ENCODE measurements at places on chromosomes 13 and 19.
A peak's percentile ranks its signal among the peaks of the same experiment; 100 is the strongest.

- peak; percentile 21 for DNase-seq
These were observed 44.2 kb downstream of the EDNRB start for GRCh38 chr13:77874406-77874805.

DNA sequence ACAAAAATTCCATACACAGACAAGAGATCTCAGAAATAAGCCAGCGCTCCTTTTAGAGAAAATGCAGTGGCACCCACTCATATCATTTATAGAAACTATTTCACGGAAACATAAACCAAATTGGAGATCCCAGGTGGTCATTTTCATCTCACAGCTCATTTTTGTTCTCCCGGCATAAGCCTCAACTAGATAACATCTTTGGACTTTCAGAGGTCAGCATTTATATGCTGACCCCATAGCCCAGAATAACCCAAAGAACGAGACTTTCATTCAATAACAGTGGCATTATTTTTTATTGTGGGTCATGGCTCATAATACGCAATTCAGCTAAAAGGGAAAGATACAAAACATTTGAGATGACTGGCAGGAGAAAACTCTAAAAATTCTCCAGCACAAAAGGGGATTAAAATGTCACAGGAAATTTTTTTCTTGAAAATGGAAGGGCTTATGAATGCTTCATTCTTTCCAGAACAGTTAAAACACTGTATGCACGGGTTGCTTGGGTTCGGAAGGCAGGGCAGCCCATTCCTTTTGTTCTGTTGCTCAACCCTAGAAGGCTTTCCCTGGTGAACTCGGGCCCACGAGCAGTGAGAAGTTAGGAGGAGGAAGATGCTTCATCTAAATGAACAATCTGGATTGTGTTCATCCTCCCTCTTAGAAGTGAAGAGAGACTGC lies 24.0 kb downstream of the STARD13 start:
- DNase-seq: no peak

DNA sequence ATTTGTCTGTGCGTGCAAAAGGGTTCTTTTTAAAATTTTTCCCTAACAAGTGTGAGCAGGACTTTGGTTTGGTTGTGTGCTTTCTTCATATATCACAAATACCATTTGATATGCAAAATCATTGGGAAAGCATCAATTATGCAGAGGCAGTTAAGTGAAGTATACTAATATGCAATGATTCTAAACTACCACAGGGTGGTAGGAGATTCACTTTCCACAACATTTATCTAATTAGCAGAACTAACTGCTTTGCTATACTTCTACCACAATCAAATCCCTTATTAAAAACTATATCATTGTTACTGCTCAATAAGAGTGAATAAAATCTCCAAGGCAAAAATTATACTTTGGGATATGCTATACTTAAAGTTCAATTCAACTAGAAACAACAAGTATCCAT lies 2738.9 kb upstream of the PCDH20 start:
- DNase-seq: peak; percentile 50

- DNase-seq: no peak
These were observed 16.4 kb downstream of the SLC27A1 start for GRCh38 chr19:17486545-17487240.

DNA sequence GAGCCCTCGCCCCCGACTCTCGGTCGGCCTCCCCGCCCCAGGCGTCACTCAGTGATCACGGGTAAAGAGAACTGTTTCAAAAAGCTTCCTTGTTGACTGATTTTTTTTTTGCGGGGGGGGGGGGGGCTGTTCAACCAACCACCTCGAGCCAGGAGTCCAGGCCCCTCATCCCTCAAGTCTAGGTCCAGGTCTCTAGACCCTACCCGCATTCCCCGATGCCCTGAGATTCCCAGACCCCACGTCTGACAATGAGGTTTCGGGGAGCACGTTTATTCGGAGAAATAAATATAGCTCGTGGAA lies 4.3 kb downstream of the HRC start:
- DNase-seq: no peak

DNA sequence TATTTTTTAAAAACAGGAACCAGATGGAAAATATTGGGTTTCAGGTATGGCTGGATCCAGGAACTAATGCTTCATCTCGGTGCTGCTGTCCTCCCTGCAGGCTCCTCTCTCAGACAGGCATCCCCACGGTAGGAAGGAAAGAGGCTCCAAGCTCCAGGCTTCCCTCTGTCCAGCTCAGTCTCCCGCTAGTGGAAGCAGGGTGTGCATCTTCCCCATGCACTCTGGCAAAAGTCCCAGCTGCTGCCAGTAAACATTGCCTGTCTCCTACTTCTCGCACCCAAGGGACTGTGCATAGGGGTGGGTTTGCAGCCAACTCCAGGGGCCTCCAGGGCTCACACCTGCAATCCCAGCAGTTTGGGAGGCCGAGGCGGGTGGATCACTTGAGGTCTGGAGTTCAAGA lies 29.2 kb downstream of the IL12RB1 start:
- DNase-seq: no peak

GRCh38 chr13:85529218-85529594 lies 270.0 kb downstream of the SLITRK6 start:
- peak; percentile 34 for DNase-seq

DNA sequence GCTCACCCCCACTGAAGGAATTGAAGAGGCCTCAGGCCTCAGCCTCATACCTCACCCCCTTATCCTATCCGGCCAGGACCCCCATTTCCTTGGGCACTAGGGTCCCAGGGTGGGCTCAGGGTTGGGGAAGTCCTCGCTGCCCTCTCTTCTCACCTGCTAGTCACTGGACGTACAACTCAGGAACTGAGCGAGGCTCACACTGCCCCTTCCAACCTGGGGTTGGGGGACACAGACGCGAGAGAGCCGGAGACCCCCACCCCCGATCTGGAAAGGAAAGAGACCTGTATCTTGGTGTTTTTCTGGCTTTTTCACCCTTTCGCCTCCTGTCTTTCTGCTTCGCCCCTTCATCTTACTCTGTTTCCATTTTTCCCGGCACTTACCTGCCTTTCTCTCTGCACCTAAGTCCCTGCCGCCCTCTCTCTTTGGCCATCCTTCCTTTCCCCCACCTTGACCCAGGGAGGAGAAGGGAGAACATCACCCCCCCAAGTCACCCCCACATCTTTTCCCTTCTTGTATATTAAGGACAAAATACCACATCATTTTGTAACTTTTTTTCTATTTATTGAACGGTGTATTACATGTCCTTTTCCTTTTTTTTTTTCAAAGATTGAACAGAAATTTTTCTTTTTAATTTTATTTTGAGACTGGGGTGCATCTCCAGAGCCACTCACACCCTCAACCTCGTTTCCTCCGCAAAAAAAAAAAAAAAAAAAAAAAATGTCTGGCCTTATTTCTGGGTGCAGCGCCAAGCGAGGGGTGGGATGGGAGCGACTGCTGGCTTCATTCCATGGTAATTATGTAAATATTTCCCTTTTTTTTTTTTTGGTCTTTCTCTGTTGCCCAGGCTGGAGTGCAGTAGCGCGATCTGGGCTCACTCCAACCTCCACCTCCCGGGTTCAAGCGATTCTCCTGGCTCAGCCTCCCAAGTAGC lies 36.6 kb downstream of the ZSWIM4 start:
- no peak for DNase-seq

GRCh38 chr19:19119325-19120237 lies 18.7 kb downstream of the TMEM161A start:
- no peak for DNase-seq

DNA sequence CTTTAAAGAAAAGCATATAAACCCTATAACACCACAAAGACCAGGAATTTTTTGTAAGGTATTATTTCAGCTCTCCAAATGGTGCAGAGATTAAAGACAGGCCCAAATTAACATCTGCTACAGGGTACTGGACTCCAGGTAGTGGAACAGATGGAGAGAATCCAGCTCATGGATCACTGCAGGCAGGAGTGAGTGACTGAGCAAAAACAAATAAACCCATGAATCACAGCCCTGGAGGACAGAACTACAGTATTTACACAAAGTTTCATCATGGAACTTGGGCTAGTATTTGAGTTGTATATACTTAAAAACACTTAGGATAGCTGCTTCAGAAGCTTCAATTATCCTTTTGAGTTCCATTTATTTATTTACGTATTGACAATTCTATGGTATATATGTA lies 132.8 kb upstream of the SPRY2 start:
- peak; percentile 79 for DNase-seq

DNA sequence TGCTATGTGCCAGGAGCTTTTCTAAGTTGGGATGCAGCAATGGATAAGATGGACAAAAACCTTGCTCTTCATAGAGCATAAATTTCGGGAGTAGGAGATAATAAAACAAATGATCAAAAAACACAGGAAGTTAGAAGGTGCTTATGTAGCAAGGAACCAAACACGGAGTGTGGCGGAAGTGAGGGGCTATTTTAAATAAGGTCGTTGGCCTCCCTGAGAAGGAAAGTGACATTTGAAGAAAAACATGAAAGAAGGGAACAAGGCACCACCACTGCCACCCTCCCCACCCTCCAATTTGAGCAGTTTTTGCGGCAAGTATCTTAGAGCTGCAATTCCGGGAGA lies 3.2 kb upstream of the GSX1 start:
- no peak for DNase-seq

- DNase-seq: no peak
These were observed 169.3 kb downstream of the COL4A1 start for GRCh38 chr13:110137680-110138009.

DNA sequence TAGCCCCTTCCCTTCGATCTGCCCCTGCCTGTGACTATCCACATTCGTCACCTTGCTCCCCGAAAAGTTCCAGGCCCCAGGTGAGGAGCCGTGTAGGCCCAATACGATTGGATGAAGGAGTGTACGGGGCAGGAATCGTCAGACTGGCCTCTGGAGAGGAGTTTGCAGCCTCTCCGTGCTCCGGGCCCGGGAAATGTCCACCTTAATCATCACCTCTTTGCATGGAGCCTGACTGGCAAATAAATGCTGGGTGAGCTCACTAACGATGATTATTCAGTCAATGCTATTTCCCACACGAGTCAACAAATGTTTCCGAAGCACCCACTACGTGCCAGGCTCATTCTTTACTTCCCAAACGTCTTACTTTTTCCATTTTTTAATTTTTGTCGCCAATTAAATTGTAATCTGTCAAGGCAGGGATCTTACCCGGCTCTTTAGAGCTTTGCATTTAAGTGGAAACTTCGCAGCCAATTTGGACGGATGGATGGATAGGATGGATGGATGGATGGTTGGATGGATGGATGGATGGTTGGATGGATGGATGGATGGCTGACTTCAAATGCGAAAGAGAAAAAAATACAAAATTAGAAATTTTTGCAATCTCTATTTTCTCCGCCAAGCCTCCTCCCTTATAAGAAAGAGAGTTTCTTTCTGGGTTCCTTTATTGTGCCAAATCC lies 45.8 kb downstream of the TGDS start:
- peak; percentile 41 for DNase-seq

DNA sequence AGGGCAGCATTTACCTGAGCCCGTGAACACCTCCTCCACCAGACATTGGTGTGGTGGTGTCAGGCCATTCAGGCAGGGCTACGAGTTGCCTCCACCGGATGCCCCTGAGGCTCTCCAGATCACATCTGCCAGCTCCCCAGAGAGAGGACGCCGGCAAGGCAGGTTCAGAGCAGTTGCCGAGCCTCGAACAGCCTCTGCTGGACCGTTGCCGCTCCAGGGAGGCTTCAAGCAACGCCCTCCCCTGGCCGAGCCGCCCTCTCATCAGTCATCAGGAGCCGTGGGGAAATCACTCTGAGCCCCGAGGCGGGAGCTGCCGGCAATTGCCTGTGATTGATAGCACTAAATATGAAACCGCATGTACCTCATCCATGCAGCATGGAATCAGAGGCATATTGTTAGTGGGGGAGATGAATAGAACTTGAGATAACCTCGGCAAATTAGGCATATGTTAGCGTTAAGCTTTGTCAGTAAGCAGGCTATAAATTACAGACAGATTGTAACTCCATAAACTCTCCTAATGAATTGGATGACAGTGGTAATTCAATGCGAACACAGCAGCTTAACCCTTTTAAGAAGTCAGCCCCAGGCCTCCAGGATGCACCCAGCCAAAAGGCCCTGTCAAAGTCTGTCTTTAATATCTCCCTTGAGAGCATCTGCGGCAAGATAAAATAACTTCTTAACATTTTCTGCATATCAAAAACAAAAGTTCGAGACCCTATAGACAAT lies 29.8 kb upstream of the SPACA7 start:
- peak; percentile 1 for DNase-seq

- peak; percentile 46 for DNase-seq
These were observed 792 bp upstream of the LENG8 start for GRCh38 chr19:54448040-54448773.

GRCh38 chr19:55095260-55096060 lies 19.8 kb downstream of the EPS8L1 start:
- DNase-seq: no peak

- no peak for DNase-seq
These were observed 4.0 kb downstream of the LENG9 start for GRCh38 chr19:54459282-54460229.

- DNase-seq: no peak
These were observed 9.0 kb upstream of the ACTN4 start for GRCh38 chr19:38638461-38638860.

DNA sequence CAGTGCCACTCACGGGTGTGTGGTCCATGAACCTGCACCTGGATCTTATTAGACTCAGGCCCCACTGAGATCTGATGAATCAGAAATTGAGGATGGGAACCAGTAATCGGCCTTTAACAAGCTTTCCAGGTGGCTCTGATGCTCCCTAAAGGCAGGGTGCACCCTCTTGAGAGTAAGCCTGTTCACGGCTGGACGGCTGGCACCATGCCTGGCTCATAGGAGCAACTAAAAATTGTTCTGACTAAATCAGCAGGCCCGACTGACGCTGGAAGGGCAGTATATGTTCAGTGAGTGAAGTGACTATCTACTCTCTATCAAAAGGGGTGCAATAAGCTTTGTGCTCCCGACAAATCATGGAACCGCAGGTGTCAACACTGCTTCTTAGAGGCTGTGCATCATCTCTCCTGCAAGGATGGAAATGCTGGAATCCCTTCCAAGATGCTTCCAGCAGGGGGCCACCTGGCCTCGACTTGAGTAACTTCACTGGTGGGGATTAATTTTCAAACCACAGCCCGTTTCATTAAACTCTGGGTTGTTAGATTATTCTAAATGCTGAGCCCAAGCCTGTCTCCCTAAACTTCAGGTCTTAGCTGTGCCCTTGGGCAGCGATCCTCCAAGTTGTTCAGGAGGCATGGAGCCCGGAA lies 28.4 kb downstream of the TMTC4 start:
- DNase-seq: peak; percentile 36

GRCh38 chr13:66469745-66470144 lies 760.4 kb downstream of the PCDH9 start:
- no peak for DNase-seq

GRCh38 chr19:46376241-46377153 lies 29.6 kb downstream of the PPP5C start:
- no peak for DNase-seq

DNA sequence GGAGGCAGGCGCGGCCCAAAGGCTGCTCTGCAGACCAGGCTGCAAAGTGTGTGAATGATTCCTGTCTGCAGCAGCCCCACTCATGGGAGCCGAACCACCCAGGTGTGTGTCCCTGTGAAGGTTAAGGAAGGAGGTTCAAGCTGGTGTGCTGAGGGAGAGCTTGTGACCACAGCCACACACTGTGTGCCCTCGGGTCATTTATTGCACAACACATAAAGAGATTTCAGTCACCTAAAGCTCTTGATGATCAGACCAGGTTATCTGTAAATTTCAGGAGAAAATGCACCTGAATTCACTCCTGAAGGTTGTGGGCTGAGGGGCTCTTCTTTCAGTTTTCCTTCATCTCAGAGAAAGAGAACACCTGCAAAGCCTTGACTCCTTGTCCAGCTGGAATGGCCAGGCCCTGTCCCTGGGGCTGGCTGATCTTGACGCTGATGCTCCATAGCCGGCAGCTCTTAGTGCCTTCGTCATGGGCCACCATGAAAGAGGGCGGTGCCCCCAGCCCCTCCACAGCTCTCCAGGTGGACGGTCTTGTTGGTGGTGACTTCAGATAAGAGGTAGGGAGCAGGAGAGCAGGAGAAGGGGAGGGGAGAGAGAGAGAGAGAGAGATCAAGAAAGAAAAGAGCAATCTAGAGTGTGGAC lies 110.8 kb upstream of the C1QTNF9B start:
- DNase-seq: no peak
